Brain microvascular endothelial cell (primary cell): ENCODE measurements at places on chromosomes 12 and 14.

DNA sequence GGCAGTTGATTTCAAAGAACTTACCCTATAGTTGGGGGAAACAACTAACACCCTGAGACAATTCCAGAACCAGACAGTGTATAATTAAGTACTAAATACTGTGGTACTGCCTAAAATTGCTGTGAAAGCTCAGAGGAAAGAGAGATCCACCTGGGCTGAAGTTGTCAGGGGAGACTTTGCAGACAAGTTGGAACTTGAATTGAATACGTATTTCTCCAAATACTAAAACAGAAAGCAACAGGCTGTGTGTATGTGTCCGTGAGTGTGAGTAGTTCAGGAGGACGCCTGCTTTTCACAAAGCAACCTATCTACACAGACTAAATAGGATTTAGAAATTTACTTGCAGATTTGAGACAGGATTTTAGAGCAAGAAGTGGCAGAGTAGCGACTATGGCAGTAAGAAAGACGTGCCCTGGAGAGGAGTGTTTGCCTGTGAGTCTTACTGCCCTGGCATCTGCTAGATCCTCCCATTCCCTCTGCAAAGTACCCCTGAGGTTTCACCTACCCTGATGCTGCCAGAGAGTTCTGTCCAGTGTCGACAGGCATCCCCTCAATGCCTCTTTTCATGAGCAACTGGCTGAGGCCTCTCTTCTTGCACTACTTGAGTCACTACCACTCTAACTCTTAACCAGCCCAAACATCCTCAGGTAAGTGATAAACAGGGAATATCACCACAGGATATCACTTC is 37.4 kb upstream of the BMP4 start:
- DNase-seq: no peak

DNA sequence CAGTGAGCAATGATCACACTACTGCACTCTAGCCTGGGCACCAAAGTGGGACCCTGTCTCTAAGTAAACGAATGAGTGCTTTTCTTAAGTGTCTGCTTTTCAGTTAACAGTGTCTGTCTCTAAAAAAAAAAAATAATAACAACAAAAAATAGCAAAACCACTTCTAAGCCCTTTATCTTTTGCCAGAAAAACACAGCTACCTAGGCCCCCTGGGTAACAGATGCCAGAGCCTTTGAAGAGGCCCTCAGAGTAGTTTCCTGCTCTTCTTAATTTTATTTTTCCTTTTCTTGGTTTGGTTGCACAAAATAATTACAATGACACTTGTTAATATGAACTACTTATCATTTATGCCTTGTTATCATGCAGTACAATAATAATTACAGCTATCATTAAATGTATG is 32.8 kb upstream of the RAP1B start:
- no peak for DNase-seq

DNA sequence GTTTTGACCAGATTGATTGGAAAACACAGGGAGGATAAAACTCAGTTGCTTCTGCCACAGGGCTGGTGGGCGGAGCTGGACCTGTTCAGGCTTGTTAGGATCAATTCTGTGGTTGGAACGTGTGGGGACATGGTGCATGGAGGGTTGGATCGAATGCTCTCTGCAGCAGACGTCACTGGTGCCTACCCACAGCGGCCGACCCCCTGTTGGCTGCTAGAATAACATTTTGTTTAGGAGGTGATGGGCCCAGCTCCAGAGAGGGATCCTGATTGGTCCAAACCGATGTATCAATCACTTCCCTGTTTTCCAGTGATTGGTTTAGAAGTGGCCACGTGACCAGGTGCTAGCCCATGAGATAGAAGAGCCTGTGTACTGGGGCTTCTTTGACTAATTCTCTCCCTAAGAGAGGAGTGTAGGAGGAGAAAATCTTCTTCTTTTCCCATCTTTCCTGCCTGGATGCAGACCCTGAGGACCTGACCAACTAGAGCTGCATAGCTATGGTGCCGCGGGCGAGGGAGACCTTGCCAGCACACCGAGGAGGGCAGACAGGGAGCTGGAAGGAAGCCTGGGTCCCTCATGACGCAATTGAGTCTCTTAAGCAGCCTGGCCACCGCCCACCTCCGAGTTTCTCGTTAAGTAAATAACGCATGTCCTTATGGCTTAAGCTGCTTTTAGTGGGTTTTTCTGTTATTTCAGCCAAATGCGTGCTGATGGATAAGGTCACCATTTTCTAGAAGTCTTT is 163.5 kb downstream of the AACS start:
- DNase-seq: no peak

DNA sequence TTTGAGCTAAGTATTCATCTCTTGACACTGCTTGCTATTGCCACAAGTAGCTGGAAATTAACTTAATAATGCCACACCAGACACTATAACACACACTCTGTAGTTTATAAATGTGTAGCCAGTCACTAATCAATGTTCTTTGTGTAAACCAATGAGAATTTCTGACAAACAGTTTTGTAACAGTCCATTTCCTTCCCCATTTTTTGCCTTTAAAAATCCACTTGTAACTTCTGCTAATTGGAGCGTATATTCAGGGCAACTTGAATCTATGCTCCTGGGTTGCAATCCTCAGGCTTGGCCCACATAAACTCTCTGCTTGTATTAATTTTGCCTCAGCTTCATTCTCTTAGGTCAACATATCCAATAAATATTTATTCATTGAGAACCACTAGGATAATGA is 125.0 kb upstream of the DHRS4 start:
- DNase-seq: no peak

- no peak for DNase-seq
Measured at GRCh38 chr14:103758059-103758776, 42.6 kb downstream of the ZFYVE21 start.

GRCh38 chr12:123142518-123142840 is 8.4 kb downstream of the PITPNM2 start:
- DNase-seq: no peak

GRCh38 chr14:20469890-20470602 is 840 bp downstream of the PNP start:
- peak; percentile 62 for DNase-seq

DNA sequence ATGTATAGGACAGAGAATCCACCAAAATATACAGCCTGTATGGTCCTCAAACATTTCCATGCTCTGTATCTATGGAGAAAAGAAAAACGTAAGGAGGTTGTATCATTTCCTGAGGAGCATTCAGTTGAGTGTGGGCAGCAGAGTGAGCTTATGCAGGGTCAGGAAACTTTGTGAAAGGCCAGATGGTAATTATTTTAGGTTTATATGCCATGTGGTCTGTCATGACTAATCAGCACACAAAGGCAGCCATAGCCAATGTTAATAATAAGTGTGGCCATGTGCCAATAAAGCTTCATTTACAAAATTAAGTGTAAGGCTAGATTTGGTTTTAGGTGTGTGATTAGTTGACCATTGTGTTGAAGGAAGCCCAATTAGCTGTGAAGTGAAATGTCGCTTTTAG is 33.2 kb upstream of the A2M start:
- no peak for DNase-seq

GRCh38 chr12:6373022-6373787 is 2.2 kb downstream of the SCNN1A start:
- DNase-seq: no peak

DNA sequence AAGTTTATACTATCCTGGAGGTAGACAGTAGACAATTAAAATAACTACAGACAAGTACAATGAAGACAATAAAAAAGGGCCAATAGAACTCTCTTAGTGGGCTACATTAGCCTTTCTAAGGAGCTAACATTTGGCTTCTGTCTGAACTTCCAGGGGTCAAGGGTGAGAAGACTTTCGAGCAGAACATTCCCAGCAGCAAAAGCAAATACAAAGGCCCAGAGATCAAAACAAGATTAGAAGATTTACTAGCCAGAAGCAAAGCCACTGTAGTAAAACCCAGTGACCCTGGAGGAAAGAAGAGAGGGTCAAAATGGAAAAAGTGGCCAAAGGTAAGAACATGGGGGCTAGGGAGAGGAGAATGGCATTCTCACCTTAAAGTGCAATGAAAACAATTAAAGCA is 63.2 kb downstream of the ATP2B1 start:
- no peak for DNase-seq

DNA sequence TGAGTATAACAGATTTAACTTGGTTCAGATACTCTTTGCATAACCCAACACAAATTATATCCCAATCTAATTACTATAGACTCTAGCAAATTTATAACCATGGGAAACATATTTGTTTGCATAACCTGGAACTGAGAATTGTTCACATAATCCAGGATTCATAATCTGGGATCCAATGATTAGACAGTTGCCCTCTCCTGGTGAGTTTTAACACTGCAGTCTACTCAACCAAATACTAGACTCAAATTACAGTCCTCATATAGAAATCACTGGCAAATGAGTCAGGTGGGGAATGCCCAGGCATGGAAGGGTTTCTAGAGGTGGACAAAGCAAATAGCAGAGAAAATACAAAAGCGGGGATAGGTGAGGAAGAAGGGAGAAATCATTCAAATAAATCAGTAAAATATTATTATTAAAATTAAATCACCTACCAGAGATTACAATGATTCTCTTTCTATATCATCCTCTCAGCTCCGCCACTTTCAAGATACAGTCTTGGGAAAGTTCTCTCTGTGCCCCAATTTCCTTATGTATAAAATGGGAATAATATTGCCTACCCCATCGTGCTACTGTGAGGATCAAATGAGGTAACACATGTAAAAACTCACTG is 9.4 kb downstream of the GCH1 start:
- peak; percentile 81 for DNase-seq

- no peak for DNase-seq
Measured at GRCh38 chr12:121803861-121804416, at the start of gene SETD1B. Gene SETD1B, plus strand, starts transcription at chr12:121804009. Its CDS starts 729 bp downstream, at chr12:121804738.

DNA sequence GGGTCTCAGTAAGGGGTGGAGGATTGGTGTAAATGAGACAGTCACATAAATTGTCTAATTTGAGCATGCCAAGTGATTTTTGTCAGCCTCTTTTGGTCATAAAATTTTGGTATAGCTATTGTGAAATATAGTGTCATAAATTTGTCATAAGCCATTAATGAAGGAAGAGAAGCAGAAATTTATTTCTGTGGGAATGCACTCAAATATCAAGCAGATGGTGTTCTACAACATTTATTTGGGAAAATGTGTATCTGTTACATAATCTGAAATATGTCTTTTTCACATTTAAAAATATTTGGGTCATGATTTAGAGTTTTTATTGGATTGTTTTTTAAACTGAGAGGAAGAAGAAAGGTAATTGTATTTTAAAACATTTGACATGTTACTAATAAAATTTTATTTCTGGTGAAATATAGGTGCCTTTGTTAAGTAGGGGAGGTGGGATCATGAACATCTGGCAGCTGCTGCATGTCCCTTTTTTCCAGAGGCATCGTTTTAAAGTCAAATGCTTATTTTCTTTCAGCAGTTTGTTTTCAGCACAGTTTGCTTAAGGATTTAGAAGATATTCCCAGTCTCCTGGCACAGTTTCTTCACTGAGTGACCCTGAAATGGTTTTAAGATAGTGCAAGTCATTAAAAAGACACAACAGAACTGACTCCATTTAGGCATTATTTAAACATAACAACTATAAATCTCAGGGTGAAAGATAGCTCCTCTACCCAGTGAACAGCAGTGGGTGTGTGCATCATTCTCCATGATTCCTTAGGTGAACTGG is 371.7 kb downstream of the SNAPC1 start:
- DNase-seq: no peak

DNA sequence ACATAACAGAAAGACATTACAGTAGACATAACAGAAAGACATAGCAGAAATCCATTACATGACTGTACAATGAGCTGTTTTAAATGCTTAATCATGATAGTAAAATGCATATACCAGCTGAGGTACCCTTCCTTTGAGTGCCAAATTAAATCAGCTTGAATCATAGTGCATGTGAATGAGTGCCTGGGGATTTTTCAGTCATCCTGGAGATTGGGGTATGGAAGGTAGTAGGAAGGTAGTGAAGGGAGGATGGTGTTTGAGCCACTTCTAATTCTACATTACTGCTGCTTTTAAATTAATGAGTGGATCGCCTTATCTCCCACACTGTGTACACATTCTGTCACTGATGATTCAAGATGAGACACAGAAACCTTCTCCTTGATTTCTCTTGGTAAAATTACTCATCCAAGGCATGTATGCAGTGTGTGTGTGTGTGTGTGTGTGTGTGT is 534.2 kb downstream of the LRFN5 start:
- peak; percentile 62 for DNase-seq

DNA sequence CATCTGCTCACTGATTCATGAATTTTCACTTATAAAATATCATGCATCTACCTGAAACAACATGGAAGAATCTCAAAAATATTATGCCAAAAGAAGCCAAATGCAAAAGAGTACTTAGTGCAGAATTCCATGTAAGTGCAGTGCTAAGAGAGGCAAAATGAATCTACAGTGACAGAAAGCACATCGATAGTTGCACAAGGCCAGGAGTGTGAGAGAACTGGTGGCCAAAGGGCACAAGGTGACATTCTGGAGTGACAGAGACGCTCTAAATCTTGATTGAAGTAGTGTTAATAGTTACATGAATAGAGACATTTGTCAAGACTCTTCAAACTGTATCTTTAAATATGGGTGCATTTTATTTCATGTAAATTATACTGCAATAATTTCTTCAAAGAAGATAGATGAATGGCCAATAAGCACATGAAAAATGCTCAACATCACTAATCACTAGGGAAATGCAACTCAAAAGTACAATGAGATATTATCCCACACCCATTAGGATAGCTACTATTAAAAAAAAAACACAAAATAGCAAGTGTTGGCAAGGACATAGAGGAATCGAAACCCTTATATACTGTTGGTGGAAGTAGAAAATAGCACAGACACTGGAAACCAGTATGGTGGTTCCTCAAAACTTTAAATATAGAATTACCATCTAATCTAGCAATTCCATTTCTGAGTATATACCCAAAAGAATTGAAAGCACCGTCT is 71.7 kb upstream of the KICS2 start:
- no peak for DNase-seq

DNA sequence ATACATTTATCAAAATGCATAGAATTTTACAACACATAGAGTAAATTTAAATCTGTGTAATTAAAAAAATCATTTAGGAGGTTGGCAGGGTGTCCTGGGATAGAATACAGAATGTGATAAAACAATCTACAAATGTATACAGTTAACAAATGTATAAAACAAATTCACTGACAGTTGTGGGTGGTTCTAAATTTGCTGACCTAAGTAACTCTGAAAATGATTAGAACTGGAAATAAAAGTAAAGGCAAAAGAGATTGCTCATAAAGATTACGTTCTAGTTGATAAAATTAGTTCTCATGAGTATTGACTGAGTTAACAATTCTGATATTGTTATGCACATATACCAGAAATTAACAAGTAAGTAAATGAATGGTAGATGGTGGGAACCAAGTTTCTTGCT is 1827.3 kb upstream of the FLRT2 start:
- no peak for DNase-seq

GRCh38 chr14:55754471-55754870 is 174.5 kb downstream of the KTN1 start:
- DNase-seq: no peak

DNA sequence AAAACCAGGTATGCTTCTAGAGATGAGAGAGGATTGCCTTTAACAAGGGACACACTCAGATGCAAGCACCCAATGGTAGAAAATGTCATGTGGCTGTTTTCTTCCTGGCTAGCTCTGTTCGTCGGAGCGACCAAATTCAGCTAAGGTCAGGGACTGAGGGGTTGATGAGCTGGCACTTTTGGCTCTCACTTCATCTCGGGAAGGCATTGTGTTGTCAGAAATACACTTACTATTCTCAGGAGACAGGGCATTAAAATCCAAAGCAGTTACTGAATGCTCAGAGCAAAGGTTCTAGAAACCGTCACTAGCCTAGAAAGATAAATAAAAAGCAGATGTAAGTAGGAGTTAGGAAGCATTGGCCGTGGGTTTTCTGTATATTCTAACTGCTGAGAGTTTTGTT is 275.7 kb upstream of the SSTR1 start:
- no peak for DNase-seq
